ENCODE measurements at places on chromosomes 6 and 20. TPM values are rescaled to one million over a fixed set of nuclear protein-coding genes. Genes with fewer than 3 reads are reported as not detected.
A peak's percentile ranks its signal among the peaks of the same experiment; 100 is the strongest.

- no peak overlapping the region for H3K4me3 ChIP-seq
- H3K27ac ChIP-seq: no peak overlapping the region
- no peaks in the 10 kb centered on the region for H3K27me3 ChIP-seq
- H3K4me1 ChIP-seq: peaks cover 10% of the 10 kb centered on the region
- no peak for DNase-seq
- peaks cover 78% of the 10 kb centered on the region for H3K36me3 ChIP-seq
Measured at GRCh38 chr6:25975923-25976560, 13.4 kb downstream of the TRIM38 start.

- H3K27me3 ChIP-seq: no peaks in the 10 kb centered on the region
- H3K4me3 ChIP-seq: no peak overlapping the region
- H3K27ac ChIP-seq: no peak overlapping the region
- peaks cover 44% of the 10 kb centered on the region for H3K36me3 ChIP-seq
- no peak for DNase-seq
- H3K4me1 ChIP-seq: no peaks in the 10 kb centered on the region
Measured at GRCh38 chr6:152204591-152204990, 397.1 kb downstream of the ESR1 start.

- H3K27ac ChIP-seq: no peak overlapping the region
- H3K36me3 ChIP-seq: peaks cover 6% of the 10 kb centered on the region
- H3K27me3 ChIP-seq: no peaks in the 10 kb centered on the region
- H3K4me1 ChIP-seq: no peaks in the 10 kb centered on the region
Measured at GRCh38 chr6:77740380-77740779, 87.5 kb downstream of the MEI4 start.

DNA sequence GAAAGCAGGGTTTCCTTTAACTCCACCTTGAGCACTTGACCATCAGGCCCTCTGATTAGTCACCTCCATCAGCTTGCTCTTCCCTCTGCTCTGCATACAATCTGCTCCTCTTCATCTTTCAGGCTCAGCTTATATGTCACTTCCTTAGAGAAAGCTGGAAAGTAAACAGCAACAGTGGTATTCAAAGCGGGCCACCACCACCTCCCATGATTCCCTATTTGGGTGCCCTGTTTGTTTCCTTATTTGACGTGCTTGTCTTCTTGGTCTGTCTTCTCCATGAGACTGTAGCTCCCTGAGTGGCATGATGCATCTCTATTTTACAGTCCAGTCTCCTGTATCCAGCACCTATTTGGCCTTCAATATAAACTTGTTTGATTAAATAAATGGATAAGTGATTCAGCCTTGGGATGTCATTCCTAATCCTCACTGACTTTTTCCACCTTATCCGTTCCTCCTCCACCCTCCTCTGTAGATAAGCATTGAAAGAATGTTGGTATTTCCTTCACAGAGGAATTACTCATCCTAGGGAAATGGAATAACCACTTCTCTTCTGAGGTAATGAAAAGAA, 102.8 kb upstream of the SGK1 start:
- H3K27me3 ChIP-seq: no peaks in the 10 kb centered on the region
- peaks cover 4% of the 10 kb centered on the region for H3K36me3 ChIP-seq
- H3K4me3 ChIP-seq: no peak overlapping the region
- H3K27ac ChIP-seq: peak overlapping the region; percentile 92
- peaks cover 31% of the 10 kb centered on the region for H3K4me1 ChIP-seq
- DNase-seq: no peak

GRCh38 chr6:110217266-110217665, 37.0 kb downstream of the CDC40 start:
- H3K27me3 ChIP-seq: no peaks in the 10 kb centered on the region
- DNase-seq: no peak
- no peak overlapping the region for H3K4me3 ChIP-seq
- no peaks in the 10 kb centered on the region for H3K4me1 ChIP-seq

DNA sequence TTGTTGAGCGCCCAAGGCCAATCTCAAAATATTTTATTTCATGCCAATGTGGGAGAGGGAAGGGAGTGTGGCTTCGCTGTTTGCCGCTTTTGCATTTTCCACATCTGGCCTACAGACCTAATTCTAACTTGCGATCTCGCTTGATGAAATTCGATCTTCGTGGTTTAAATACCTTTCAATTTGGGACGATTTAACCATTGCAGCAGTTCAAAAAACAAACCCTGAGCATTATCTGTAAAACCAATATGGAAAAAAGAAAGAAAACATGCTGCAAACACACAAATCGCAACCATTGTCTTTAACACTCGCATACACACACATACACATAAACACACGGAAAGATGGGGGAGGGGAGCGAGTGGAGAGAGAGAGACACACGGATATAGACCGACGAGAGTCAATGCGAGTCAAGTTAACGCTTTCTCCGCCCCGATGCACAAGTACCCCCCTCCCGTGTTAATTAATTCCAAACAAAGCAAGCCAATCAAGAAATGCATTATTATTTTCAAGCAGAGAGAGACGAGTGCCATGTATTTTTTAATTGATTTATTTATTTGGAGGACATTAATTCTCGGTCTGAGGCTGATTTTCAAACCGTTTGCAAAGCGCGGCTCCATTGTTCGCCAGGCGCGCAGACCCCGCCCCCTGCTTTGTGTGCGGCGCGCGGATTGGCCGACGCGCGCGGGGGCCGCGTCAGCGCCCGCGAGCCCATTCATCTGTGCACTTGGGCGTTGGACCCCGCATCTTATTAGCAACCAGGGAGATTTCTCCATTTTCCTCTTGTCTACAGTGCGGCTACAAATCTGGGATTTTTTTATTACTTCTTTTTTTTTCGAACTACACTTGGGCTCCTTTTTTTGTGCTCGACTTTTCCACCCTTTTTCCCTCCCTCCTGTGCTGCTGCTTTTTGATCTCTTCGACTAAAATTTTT, at the start of gene MARCKS:
TSS of gene MARCKS (plus strand) at position 721 of the 931 bp plus-strand sequence. CDS start 401 bp downstream, outside the sequence.
- no peaks in the 10 kb centered on the region for H3K4me1 ChIP-seq
- no peaks in the 10 kb centered on the region for H3K27me3 ChIP-seq
- H3K36me3 ChIP-seq: peaks cover 15% of the 10 kb centered on the region
- no peak within 1 kb of the TSS for H3K4me3 ChIP-seq
- DNase-seq: peak; percentile 84

- peaks cover 16% of the 10 kb centered on the region for H3K27me3 ChIP-seq
- no peak overlapping the region for H3K4me3 ChIP-seq
- H3K36me3 ChIP-seq: no peaks in the 10 kb centered on the region
- H3K4me1 ChIP-seq: peaks cover 6% of the 10 kb centered on the region
Measured at GRCh38 chr6:144053601-144054000, 41.8 kb downstream of the SF3B5 start.

DNA sequence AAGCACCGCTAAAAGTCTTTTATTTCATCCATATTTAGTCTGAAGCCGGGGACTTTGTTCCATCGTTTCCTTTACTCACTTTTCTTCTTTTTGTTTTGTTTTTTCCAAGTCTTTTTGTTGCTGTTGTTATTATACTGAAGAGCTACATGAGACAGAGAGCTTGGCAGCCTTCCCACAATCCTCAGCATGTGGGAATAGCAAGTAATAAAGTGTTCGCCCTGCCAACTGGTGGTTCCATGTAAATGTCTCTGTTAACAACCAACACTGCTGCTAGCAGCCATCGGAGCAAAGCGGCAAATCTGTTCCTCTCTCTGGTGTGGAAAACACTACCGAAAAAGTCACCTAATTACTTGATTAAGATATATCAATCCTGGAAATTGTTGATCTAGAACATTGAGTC, 437.8 kb upstream of the ID4 start:
- H3K27me3 ChIP-seq: no peaks in the 10 kb centered on the region
- no peaks in the 10 kb centered on the region for H3K36me3 ChIP-seq
- no peak overlapping the region for H3K27ac ChIP-seq
- no peaks in the 10 kb centered on the region for H3K4me1 ChIP-seq

- no peak overlapping the region for H3K4me3 ChIP-seq
- H3K27me3 ChIP-seq: no peaks in the 10 kb centered on the region
- DNase-seq: peak; percentile 31
Measured at GRCh38 chr6:100948381-100949133, 67.4 kb upstream of the ASCC3 start.

Gene VSX1
- total RNA-seq: not detected

Gene TFAP2D
- total RNA-seq: not detected

Gene COMMD7
- total RNA-seq: 24.1 TPM

Gene RGS17
- 2.5 TPM for total RNA-seq

Gene SF3B5
- 211 TPM for total RNA-seq

Gene TBC1D22B
- total RNA-seq: 14.6 TPM

Gene TBXT
- total RNA-seq: not detected

Measured in MCF 10A (cell line).